Lung (tissue), 17 donors: ENCODE measurements at places on chromosomes 3 and 15. TPM values are rescaled to one million over a fixed set of nuclear protein-coding genes. Genes with fewer than 3 reads are reported as not detected.
A peak's percentile ranks its signal among the peaks of the same experiment; 100 is the strongest.

ARGFX gene
- not detected for total RNA-seq

- DNase-seq = no peak
Observed at GRCh38 chr3:976006-976405, 116.8 kb upstream of the CNTN6 start.

DNA sequence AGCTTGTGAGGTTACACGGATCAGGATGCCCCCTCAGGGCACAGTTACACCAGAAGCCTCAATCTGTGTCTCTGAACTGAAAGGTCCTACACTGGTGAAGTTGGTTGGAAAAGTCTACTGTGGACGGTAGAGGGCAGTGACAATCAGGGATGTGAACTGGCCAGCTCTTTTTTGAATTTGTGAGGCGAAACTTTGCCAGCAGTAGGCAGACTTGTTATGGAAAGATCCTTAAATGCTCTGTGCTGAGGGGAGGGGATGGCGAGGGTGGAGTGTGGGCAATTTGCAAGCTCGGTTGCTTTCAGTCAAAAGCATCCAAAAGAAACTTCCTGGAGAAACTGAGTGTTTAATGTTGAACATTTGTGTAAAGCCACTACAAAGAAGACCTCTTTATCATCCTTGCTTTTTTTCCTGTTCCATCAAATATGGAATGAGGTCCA is 127.4 kb upstream of the ABHD17C start:
- DNase-seq = peak; percentile 91

- peak; percentile 37 for DNase-seq
Observed at GRCh38 chr15:70494852-70495571, 268.3 kb downstream of the UACA start.
